ENCODE measurements at places on chromosomes 4 and X.

DNA sequence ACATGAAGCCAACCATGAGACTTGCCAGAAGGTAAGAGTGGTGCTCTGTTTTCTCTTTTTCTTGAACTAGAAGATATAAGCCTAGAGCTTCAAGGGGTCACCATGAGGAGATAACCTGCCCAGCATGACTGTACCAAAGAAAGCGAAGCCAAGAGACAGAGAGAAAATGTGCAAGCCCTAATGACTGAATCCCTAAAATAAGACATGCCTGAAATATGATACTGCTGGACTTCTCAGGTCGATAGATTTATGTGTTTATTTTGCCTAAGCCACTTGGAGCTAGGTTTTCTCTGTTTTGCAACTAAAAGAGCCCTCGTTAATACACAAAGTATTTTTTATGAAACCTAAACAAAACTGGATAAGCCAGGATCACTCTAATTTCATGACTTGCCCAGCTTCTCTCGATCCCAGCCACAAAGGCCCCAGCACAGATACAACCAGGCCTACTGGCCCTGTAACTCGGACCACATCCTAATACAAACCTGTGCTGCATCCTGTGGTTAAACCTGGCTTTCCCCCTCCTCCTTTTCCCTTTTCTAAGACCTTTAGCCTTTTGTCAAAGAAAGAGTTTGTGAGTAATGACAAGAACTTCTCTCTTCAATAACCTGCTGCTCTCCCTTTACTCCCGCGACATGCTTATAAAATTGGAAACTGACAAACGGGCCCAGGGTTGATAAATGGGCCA is 185.8 kb downstream of the APBB2 start:
- DNase-seq: peak; percentile 9

GRCh38 chrX:49041744-49042580 is 1.2 kb downstream of the TFE3 start:
- DNase-seq: peak; percentile 55

DNA sequence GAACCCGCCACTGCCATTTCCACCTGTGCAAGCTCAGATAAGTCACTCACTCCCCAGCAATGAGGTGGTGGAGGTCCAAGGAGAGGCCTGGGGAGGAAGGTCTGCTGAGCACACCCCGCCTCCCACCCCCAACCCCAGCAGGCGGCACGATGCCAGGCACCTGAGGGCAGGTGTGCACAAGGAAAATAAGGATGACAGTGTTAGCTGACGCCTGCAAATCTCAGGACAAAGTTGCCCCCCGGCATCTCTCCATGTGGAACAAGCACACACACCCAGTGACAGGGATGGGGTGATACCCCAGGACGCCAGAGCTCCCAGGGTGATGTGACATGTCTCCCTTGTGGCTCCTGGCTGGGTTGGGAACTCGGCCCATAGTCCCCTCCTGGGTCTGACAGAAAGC is 9.9 kb downstream of the JAKMIP1 start:
- DNase-seq: no peak

DNA sequence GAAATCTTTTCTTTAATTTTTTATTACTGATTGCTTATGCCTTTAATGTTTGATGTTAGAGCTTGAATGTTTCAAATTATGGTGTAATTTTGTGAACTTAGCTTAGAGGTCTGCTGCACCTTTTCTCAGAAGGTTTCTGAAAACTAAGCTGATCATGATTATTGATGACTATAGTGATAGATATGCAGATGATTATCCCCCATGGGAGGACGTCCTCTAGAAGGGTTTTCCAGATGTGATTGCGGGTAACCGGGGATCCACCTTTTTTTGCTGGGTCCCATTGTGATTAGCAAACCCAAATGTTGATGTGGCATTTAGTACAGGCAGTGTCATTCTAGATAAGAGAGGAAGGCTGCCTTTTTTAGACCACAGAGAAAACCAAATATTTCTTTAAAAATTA is 272.9 kb downstream of the FBXO8 start:
- no peak for DNase-seq

DNA sequence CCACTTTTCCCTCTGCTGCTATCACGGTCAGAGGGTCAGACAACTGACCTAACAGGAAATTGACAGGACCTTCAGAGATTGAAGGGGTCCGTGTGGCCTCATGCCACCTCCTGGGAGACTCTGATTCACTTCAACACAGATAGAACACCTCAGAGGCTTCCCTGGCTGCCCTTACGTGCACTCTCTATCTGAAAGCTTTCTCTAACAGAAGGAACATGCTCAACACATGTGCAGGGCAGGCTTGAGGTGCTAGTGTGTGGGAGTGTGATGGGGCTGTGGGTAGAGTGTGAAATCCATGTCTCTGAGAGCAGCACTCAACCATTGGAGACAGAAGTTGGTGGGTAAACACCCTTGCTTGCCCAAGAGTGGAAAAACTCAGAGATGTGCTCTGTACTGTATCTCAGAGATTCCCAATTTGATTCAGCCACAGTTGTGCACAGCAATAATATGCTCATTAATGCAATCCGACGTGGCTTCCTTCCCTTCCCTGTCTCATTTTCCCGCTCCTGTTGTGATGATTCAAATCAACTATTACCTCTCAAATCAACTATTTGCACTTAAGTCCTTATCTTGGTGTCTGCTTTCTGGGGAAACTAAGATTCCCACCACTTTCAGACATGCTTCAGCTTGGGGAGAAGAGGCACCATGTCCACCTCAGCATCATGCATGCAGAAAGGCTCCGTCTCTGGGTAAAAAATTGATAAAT is 62.0 kb upstream of the MAGEB2 start:
- no peak for DNase-seq

DNA sequence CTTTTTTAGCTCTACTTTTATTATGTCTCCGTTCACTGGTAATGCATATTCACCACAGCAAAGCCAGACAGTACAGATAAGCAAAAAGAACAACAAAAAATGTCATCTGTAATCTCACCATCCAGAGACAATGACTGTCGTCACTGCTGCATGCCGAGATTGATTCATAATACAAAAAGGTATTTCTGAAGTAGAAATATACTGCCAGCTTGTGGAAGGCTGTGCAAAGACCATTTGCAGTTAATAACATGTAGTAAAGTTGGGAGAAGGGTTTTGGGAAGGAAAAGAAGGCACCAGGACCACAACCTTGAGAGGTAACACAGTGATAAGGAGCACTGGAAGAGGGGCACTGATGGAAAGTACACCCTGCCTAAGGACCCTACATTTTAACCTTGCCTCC is 223.0 kb upstream of the ZIC3 start:
- DNase-seq: no peak
